WTC11 (cell line): ENCODE measurements at places on chromosomes 3 and 15. TPM values are rescaled to one million over a fixed set of nuclear protein-coding genes. Genes with fewer than 3 reads are reported as not detected.

Gene ZNF501
- 8.8 to 9.0 TPM (median 8.8 TPM) in 3 replicates for total RNA-seq

DNA sequence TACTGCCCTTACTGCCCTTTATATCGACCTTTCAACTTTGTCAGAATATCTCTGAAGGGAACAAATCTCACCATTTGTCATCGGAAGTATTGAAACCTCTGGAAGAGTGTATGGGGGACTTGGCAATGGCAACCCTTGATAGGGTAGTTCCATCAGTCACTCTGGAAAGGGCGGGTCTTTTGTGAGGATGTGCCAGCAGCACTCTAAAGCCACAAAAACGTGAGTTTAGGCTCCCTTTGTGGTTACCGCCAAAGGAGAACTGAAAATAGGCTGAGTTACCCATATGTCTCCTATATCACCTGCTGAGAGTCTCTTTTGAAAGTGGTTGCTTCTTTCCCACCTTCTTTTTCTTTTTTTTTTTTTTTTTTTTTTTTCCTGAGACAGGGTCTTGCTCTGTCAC, 296.8 kb upstream of the CHRM5 start:
- H3K36me3 ChIP-seq = no peaks in the 10 kb centered on the region
- peaks cover 20% of the 10 kb centered on the region for H3K4me1 ChIP-seq
- DNase-seq = no peak
- H3K27me3 ChIP-seq = no peaks in the 10 kb centered on the region

DNA sequence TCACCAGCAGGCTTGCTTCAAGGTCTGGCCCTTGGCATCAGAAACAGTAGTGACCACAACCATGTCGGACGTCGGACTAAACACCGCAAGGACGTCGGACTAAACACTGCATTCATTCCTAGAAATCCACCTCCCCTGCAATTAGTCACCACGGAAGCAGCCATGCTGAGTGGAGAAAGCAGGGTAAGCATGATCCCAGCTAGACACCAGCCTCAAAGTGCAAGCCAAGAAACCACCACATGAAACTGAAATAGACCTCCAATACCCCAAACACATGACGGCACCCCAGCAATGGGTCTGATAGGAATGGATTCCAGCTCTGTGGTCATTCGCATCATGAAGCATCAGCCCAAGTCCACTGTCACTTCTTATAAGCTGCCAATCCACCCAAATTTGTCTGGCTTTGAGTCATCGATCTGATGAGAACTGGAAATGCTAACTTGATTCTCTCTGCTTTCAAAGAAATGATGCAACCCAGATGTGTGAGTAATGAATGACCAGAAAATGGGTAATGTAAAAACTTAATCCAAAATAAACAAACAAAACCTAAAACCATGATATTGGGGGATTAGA, 348.3 kb upstream of the TMCO5A start:
- no peaks in the 10 kb centered on the region; the same call in 1 of the 2 replicates for H3K27me3 ChIP-seq
- H3K27ac ChIP-seq = no peak overlapping the region
- no peak overlapping the region for H3K4me3 ChIP-seq
- DNase-seq = no peak
- no peaks in the 10 kb centered on the region for H3K4me1 ChIP-seq

GRCh38 chr3:155233213-155233612, 60.3 kb downstream of the STRIT1 start:
- DNase-seq = no peak
- no peak overlapping the region for H3K27ac ChIP-seq
- H3K36me3 ChIP-seq = peaks cover 9% of the 10 kb centered on the region; the same call in 1 of the 2 replicates
- no peak overlapping the region for H3K4me3 ChIP-seq

GRCh38 chr15:79562403-79562815, 130.3 kb downstream of the MINAR1 start:
- H3K27me3 ChIP-seq = no peaks in the 10 kb centered on the region; the same call in 1 of the 2 replicates
- no peak for DNase-seq
- H3K4me3 ChIP-seq = no peak overlapping the region

GRCh38 chr3:13785853-13786436, 93.9 kb downstream of the WNT7A start:
- no peaks in the 10 kb centered on the region for H3K36me3 ChIP-seq
- H3K4me3 ChIP-seq = no peak overlapping the region
- H3K4me1 ChIP-seq = peaks cover 18% of the 10 kb centered on the region
- no peaks in the 10 kb centered on the region for H3K27me3 ChIP-seq
- no peak overlapping the region for H3K27ac ChIP-seq

DNA sequence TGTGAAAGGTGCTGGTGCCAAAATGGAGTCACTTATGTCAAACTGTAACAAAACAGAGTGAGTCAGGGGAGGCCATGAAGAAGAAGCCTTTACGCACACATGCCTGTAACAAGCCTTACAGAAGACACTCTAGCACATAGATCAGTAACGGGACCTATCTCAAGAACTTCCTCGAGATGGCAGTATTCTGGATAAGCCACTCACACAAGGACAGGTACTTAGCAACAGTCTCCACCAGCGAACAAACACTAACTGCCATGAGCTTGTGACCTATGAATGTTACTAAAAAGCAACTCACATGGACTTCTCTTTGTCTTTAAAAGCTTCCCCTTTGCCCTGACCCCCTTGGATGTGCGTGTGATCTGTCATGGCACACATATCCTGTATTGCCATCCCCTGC, 235.1 kb downstream of the CD47 start:
- DNase-seq = no peak
- H3K27ac ChIP-seq = no peak overlapping the region
- no peaks in the 10 kb centered on the region for H3K27me3 ChIP-seq
- H3K4me3 ChIP-seq = no peak overlapping the region
- H3K4me1 ChIP-seq = peaks cover 4% of the 10 kb centered on the region; the same call in 1 of the 2 replicates

- no peaks in the 10 kb centered on the region for H3K4me1 ChIP-seq
- H3K4me3 ChIP-seq = no peak overlapping the region
- no peak for DNase-seq
- no peaks in the 10 kb centered on the region for H3K27me3 ChIP-seq
- no peak overlapping the region for H3K27ac ChIP-seq
Measured at GRCh38 chr3:81718311-81718710, 43.1 kb downstream of the GBE1 start.

Gene ADGRG7
- not detected in 3 replicates for total RNA-seq

Gene TMCC1
- 20.6 to 29.3 TPM (median 23.6 TPM) in 3 replicates for total RNA-seq

- peaks cover 7% of the 10 kb centered on the region; the same call in 1 of the 2 replicates for H3K36me3 ChIP-seq
- H3K27ac ChIP-seq = no peak overlapping the region
- no peaks in the 10 kb centered on the region for H3K27me3 ChIP-seq
- DNase-seq = no peak
Measured at GRCh38 chr3:123370819-123371218, 78.1 kb downstream of the ADCY5 start.

- H3K36me3 ChIP-seq = no peaks in the 10 kb centered on the region
- no peaks in the 10 kb centered on the region for H3K27me3 ChIP-seq
- no peak for DNase-seq
- H3K27ac ChIP-seq = no peak overlapping the region
Measured at GRCh38 chr15:98969126-98969735, 38.4 kb downstream of the PGPEP1L start.

GRCh38 chr3:65638301-65638700, 400.4 kb downstream of the MAGI1 start:
- H3K27me3 ChIP-seq = no peaks in the 10 kb centered on the region
- H3K4me3 ChIP-seq = no peak overlapping the region
- DNase-seq = no peak
- H3K36me3 ChIP-seq = no peaks in the 10 kb centered on the region
- no peak overlapping the region for H3K27ac ChIP-seq
- H3K4me1 ChIP-seq = peaks cover 21% of the 10 kb centered on the region

GRCh38 chr15:92817339-92817886, 82.7 kb upstream of the CHD2 start:
- no peaks in the 10 kb centered on the region for H3K36me3 ChIP-seq
- DNase-seq = no peak
- H3K4me1 ChIP-seq = peaks cover 54% of the 10 kb centered on the region
- H3K27ac ChIP-seq = peak overlapping the region; percentile 1; the same call in 1 of the 2 replicates

Gene UROC1
- total RNA-seq = 0.09 TPM in 1 of 3 replicates, not detected in the others

DNA sequence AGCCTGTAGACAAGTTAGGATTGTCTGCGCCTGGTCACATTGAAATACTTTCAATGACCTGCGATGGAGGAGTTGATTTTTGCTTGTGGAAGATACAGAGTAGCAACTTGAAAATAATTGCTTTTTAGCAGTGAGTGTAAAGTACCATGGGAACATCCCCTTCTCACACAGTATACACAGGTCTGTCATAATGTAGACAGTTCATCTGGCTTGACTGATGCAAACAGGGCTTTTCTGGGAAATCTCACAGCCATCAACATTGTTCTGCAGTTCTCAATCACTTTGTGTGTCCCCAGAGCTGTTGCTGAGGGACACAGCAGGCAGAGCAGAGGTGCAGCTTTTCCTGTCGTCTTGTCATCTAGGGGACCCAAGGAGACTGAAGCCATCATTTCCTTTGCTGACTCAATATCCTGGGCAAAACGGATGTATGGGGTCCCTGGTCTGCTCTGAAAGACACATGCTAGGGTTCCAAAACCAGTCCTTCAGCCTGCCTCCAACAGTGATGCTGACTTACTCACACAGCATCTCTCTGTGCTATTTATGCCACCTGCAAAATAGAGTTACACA, 5.3 kb upstream of the REC114 start:
- no peaks in the 10 kb centered on the region; the same call in 1 of the 2 replicates for H3K27me3 ChIP-seq
- H3K4me3 ChIP-seq = no peak overlapping the region
- H3K4me1 ChIP-seq = no peaks in the 10 kb centered on the region
- no peak overlapping the region for H3K27ac ChIP-seq

GRCh38 chr15:25175789-25176615, 221.2 kb downstream of the SNRPN start:
- H3K27me3 ChIP-seq = peaks cover 12% of the 10 kb centered on the region
- no peak overlapping the region for H3K27ac ChIP-seq
- H3K4me3 ChIP-seq = no peak overlapping the region

DNA sequence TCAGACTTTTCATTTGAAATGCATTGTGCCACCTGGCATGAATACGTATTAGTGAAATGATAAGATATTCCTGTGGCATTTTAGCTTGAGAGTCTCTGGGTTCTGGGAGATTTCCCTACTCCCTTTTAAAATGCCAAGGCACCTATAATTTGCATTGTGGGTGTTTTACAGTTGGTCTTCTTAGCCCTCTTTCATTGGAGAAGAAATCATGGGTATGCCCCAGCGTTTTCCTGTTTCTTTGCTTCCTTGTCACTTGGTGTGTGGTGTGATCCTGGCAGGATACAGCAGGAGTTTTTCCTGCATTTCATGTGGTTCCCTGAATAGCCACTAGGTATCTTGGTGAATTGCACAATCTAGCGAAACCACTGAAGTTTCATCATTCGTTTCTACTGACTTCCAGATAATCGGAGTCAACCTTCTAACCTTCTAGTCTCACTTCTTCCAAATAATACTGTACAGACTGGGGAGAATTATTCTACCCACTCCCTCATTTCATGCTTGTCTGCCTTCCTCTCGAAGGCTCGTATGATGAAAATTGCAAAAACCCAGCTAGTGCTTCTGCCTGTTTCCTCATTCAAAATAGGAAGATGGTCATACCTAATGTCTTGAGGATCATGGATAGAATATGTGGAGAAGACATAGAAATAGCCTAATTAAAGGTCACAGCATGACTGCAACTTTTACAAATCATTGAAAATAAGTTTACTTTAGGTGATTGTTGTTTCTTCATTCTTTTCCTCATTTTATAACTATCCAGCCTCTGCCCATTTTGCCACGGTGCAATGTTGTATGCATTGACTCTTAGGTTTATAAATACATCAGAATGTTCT, 2.6 kb downstream of the BHLHE40 start:
- H3K4me1 ChIP-seq = peaks cover 52% of the 10 kb centered on the region
- DNase-seq = no peak
- peaks cover 18% of the 10 kb centered on the region for H3K27me3 ChIP-seq
- H3K4me3 ChIP-seq = peak overlapping the region; percentile 55
